Activated T-cell treated with anti-CD3 and anti-CD28 coated beads for 1 hour (primary cell): ENCODE measurements at places on chromosomes 13 and 19.

GRCh38 chr13:45105895-45106294 lies 14.4 kb upstream of the GTF2F2 start:
- DNase-seq: no peak

DNA sequence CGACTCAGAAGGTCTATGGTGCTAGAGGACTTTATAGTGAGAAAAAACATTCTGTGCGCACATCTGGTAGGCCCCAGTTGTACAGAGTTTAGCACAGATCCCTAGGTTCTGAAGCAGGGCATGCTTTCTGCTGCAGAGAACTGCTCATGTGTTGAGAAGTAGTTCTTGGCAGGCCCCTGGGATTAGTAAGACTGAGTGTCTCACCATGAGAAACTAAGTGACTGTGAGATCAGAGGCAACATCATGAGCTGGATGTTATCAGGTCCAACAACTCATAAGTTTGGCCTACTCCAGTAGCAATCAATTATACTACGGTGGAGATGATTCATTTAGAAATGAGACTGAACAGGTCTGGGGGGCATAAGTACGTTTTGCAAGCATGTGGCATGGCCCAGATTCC lies 507.4 kb upstream of the KLF12 start:
- no peak for DNase-seq

DNA sequence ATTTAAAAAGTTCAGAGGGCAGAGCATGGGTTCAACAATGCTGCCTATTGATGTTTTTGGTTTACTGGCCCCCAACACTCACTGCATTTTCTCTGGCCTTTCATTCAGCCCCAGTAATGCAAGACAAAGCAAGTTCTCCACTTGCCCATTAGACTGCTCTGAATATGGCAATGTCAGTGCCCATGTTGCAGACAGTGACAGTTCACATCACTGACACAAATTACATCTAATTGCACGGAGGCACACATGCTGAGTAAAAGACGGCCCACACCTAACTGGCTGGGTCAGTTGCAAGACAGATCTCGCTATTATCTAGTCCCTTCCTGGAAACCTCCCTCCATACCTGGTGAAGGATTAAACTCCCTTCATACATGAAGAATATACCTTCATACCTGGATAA lies 54.0 kb downstream of the ENOX1 start:
- no peak for DNase-seq

DNA sequence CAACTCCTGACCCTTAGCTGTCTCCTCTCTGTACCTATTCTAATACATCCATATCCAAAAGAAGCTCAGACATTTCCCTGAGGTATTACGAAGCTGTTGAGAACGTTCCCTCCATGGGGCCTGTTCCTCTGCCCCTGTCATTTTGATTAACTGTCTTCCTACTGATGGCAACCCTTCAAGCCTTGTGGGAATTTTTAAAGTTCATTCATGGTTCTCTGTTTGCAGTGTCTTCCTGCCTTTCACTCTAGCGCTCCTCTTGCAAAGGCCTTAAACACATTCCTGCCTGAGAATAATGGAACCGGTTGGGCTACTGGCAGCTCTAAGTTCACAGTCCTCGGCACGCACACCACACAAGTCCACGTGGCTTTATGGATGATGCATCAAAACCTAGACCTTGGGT lies 66.1 kb downstream of the LHFPL6 start:
- DNase-seq: no peak
